ENCODE measurements at places on chromosomes 1 and 21.

- no peak for DNase-seq
Observed at GRCh38 chr1:4868521-4868920, 214.1 kb downstream of the AJAP1 start.

DNA sequence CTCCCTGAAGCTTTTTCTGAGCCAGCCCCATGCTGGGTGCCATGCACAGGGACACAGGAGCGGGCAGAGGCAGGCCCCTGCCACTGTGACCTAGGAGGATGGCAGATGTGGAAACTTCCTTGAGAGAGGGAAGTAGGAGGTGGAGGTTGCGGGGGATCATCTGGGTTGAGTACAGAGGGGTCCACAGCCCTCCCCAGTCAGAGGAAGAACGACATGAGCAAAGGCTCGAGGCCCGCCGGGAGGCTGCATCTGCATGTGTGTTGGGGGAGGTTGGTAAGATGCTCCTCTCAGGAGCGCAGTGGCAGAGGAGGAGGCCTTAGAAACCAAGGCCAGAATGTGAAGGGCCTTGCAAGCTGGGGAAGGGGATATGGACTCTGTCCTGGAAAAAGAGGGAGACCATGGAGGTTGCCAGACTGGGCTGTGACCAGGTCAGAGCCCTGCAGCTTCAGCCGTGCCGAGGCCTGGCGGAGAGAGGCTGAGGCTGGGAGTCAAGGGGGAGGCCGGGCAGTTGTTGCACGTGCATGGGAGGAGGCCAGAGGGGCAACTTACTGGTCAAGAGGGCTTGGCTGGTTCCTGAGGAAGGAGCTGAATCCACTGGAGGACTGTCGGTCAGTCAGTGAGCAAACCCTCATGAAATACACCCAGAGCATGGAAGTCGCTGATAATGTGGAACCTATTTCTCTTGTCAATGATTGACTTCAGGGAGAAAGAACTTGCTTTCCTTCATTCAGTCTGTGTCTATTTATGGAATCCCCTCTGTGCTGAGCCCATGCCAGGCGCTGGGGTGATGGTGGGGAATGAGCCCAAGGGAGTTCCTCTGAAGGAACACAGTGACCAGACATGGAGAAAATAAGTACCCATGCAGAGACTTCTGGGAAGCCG, 31.7 kb downstream of the A3GALT2 start:
- no peak for DNase-seq

DNA sequence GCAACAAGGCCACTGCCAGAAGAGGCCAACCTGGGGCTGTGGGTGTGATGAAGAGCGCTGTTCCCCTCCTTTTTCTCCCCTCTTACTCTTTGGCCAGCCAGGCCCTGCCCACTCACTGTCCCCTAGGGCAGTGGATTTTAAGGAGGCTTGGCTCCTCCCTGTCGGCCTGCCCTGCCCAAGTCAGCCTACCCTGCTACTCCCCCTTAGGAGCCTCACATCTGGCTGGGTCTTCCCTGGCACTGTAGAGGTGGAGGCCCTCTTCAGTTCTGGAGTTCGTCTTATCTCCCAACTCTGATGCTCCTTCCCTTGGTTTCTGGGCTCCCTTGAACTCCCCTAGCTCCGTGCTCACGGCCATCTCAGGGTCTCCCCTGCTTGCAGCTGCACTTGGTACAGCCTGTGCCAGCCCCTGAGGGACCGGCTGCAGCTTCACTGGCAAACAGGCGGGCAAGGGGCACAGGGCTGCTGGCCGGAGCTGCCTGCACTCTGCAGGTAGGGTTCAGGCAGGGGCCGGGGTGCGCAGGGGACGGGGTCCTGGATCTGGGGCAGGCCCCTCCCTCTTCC, 4.0 kb downstream of the AMPD2 start:
- no peak for DNase-seq

- no peak for DNase-seq
Observed at GRCh38 chr1:222390181-222390580, 157.7 kb downstream of the HHIPL2 start.

GRCh38 chr1:187759825-187760333, 931.1 kb downstream of the PLA2G4A start:
- DNase-seq, result no peak

DNA sequence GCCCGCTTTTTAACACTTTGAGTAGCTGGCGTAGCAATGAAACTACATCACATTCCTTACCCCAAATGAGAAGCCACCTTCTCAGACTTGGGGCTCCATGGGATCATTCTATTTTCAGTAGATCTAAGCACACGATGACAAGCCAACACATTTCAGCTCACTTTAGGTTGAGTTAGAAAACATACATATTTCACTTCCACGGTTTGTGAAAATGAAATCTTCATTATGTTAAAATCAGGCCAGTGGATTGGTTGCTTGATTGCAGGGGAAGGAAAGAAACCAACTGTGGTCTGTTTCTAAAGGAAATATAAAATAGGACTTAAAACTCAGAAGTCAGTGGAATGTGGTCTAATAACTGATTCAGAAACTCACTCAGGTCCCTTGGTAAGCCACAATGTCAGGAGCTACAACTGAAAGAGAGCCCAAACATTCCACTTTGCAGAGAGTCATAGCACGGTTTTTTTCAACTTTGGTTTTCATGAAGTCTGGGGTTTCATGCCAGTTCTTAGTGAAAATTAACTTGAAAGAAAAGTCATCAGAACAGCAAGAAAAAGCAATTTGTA, 82.3 kb upstream of the TIAM1 start:
- DNase-seq, result no peak

DNA sequence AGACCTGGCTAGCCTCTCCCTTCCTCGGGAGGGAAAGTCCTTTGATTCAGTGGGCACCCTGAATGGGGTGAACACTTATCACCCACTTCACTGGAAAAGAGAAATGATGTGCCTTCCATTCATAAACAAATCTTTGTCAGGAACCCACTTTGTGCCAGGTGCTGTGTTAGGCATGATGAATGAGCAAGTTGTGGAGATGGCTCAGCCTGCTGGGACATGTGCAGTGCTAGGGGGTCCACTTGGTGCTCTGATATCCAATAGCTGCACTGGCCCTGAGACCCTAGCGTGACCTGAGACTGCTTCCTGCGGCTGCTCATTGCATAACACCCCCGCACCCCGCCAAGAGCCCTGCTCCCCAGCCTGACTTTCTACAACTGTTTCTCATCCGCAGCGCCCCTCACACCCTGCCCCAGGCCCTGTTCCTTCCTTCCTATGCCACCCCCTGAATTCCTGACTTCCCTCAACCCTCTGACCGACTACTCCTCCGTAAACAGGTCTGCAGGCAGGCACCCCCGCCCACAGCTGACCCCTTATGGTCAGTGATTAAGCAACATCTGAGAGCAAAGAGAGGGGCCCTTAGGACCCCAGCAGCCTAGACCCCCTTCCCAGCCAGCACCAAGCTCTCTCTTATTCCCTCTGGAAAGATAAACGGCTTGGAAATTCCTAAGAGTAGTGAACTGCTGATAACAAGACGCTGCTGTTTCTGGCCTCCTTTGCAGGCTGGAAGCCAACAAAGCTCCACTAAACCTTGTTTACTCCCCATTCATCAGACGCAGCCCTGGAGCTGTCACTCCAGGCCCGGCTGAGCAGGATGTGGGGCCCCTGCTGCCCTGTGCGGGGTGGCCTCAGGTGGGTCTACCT, 12.9 kb downstream of the CSRP1 start:
- DNase-seq, result no peak

- no peak for DNase-seq
Observed at GRCh38 chr1:198763298-198763714, 124.5 kb downstream of the PTPRC start.

GRCh38 chr1:180600343-180600742, 31.5 kb upstream of the XPR1 start:
- no peak for DNase-seq

DNA sequence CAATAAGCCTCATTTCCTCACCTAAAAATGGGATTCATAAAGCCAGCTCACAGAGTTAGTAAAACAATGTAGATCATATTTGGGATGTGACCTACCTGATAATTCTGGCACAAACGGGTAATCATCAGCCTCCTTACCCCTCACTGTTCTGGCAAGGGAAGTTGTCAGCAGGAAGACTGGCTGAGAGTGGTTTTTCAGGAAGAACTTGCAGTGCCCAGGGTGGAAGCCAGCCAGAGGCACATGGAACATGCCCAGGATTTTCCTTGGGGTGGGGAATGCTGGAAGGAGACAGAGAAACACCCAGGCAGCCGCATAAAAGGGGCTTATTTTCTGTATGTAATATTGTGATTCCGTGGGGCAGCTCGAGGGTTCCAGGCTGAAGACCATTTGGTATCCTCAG, 7.7 kb upstream of the SLC5A9 start:
- no peak for DNase-seq

GRCh38 chr1:162954824-162955223, 93.8 kb upstream of the CCDC190 start:
- DNase-seq, result no peak

DNA sequence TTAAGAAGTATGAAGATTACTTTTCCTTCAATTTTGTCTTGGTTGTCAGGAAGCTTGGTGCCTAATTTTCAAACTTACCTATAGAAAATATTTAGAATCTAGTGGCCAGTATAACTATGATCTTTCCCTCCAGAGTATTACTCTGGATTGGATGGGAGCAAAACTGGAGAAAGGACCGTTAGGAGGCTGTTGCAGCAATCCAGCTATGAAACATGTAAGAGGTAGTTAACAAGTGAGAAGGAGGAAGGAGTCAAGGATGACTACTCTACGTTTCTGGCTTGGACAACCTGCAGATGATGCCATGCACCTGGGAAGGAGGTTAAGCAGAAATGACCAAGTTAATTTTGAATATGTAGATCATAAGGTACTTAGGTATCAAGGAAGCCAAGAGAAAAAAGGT, 3.5 kb upstream of the ACP6 start:
- DNase-seq, result no peak

- DNase-seq, result no peak
Observed at GRCh38 chr1:226615876-226616275, 67.3 kb downstream of the STUM start.

- DNase-seq, result no peak
Observed at GRCh38 chr1:83626603-83627002, 372.3 kb downstream of the TTLL7 start.

GRCh38 chr1:22277662-22278061, 134.8 kb upstream of the WNT4 start:
- no peak for DNase-seq

- DNase-seq, result no peak
Observed at GRCh38 chr1:214636436-214636835, 33.4 kb downstream of the CENPF start.

DNA sequence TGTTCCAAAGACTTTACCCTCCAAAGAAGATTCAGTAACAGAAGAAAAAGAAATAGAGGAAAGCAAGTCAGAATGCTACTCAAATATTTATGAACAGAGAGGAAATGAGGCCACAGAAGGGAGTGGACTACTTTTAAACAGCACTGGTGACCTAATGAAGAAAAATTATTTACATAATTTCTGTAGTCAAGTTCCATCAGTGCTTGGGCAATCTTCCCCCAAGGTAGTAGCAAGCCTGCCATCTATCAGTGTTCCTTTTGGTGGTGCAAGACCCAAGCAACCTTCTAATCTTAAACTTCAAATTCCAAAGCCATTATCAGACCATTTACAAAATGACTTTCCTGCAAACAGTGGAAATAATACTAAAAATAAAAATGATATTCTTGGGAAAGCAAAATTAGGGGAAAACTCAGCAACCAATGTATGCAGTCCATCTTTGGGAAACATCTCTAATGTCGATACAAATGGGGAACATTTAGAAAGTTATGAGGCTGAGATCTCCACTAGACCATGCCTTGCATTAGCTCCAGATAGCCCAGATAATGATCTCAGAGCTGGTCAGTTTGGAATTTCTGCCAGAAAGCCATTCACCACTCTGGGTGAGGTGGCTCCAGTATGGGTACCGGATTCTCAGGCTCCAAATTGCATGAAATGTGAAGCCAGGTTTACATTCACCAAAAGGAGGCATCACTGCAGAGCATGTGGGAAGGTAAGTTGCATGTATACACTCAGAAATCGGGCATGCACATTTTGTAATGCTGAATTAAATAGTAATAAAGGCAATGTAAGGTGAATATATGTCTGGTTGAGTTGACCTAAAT, 97.2 kb downstream of the ZFYVE9 start:
- no peak for DNase-seq

DNA sequence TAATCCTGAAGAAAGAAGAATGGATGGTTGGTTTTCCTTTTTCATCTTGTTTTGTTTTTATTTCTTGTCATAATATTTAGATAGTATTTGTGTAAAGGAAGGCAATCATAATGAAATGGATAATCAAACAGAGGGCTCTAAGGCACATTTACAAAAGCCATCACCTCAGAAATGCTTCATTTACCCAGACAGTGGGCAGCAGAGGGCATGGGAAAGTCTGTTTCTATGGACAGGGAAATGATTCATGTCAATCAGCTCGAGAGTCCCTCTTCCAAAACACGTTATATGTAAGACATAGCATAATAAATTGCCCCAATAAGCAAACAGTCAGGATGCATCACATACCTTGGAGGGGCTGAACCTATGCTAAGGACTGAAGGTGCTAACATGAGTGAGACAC, 426.1 kb downstream of the PLPP3 start:
- no peak for DNase-seq

GRCh38 chr1:233735847-233736246, 121.9 kb downstream of the KCNK1 start:
- no peak for DNase-seq

- DNase-seq, result no peak
Observed at GRCh38 chr1:978835-979743, 2.8 kb downstream of the PERM1 start.

DNA sequence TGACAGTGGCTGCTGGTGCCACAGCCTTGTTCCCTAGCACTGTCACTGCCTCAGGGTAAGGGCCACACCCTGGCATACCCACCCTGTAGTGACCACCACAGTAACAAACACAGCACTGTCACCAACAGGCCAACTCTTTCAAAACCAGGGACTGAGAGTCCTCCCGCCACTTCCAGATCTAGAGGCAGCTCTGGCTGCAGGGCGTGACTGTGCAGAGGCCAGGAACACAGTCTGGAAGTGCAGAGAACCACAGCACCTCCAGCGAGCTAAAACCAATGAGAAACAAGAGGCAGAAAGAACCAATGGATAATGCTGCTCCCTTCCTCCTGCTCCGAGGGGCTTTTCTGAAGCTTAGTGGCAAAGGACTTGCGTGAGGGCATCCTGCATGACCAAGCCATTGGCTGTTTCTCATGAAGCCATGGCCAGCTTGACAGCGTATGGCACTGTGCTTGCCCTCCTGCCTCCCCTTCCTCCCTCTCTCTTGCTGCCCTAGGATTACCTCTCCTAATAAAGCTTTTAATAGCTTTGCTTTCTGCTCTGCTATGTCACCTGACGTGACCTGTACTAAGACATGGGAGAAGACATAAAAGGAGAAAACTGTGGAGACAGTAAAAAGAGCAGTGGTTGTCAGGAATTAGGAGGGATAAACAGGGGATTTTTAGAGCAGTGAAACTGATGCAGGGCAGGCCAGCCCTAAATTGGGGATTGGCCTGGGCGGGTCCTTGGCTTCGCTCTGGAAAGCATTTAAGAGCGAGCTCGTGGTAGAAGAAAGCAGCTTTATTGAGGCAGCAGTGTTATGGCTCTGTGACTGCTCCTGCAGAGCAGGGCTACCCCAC, 7.2 kb downstream of the PARP1 start:
- no peak for DNase-seq

Measured in Kasumi-1 (cell line).